ENCODE measurements at places on chromosomes 13 and 19. TPM values are rescaled to one million over a fixed set of nuclear protein-coding genes. Genes with fewer than 3 reads are reported as not detected.

KIR2DL3 gene
- total RNA-seq: not detected

CALR3 gene
- not detected for total RNA-seq

SHD gene
- not detected for total RNA-seq

RFXAP gene
- total RNA-seq: 29.2 TPM

ZNF570 gene
- 5.4 TPM for total RNA-seq

GRCh38 chr19:17497149-17497798 is 14.2 kb upstream of the PGLS start:
- no peak overlapping the region for H3K4me3 ChIP-seq
- peaks cover 6% of the 10 kb centered on the region for H3K36me3 ChIP-seq
- no peaks in the 10 kb centered on the region for H3K27me3 ChIP-seq
- DNase-seq: no peak
- no peak overlapping the region for H3K27ac ChIP-seq
- peaks cover 14% of the 10 kb centered on the region for H3K4me1 ChIP-seq

DNA sequence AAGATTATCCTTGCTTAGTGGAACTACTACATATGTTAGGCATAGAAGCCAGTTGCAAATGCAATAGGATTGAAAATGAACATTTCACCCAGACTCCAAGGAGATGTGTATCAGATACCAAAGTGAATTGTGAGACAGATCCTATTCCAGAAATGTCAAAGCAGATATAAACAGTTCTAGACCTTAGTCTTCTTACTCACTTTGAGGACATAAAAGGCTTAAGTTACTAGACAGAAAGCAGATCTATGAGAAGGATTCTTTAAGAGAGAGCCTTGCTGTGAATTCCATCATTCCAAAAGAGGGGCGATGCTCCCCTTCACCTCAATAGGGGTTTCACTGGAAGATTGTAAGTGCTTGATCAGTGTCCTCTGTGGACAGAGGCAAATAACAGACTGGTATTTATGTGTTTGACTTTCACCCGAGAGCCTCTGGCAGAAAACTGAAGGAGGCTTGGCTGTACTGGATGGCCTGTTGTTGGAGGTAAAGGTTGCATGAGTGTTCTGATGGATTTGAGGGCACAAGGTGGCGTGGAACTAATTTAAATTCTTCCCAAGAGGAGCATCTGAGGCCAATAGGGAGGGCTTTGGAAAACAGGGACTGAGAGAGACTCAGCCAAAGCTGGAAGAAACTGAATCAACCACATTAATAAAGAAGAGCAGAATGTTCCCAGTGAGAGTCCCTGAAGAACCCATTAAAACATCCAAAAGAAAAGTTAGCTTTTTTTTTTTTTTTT is 194.8 kb downstream of the DCLK1 start:
- no peaks in the 10 kb centered on the region for H3K4me1 ChIP-seq
- DNase-seq: no peak
- no peak overlapping the region for H3K4me3 ChIP-seq
- H3K36me3 ChIP-seq: no peaks in the 10 kb centered on the region
- no peaks in the 10 kb centered on the region for H3K27me3 ChIP-seq

DNA sequence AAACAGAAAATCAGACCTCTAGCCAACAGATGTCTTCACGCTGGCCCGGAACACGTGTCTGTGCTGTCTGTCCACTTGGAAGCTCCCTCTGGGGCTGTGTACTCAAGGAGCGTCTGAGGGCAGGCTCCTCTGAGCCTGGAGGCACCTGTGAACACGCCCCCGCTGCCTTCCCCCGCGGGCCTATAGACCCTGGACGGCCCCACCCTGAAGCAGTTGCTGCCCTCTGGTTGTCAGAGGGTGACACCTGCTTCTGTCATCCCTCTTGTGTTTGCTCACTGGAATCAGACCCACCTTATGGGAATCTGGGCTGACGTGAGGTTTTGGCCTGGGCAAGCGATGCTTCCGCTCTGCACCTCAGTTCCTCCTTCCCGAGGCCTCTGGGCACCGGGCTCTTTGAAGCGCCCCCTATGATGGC is 19.2 kb downstream of the EPN1 start:
- H3K4me3 ChIP-seq: no peak overlapping the region
- H3K4me1 ChIP-seq: no peaks in the 10 kb centered on the region
- H3K27me3 ChIP-seq: no peaks in the 10 kb centered on the region
- DNase-seq: no peak
- peaks cover 52% of the 10 kb centered on the region for H3K36me3 ChIP-seq
- H3K27ac ChIP-seq: no peak overlapping the region

DNA sequence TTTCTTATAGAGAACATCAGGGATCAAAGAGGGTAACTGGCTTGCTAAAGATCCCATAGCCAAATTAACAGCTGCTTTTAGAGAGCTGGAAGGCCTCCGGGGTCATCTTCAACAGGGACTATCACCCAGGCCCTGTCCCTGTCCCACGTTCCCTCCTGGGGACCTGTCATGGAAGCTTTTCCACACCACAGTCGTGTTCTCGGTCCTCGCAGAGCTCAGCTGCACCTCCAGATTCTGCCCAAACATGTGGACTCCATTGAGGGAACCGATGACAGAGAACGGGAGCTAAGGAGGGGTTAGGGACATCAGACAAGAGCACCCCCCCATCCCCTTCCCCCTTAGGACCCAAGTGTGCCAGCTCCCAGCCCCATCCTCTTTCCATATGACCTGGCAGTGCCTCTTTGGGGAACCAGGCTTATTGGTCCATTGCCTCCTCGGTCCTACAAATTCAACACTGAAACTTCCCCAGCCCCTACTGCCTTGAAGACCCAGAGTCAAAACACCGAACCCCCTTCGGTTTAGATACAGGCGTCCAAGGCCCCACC is 568 bp downstream of the FUZ start:
- peak overlapping the region; percentile 63 for H3K4me3 ChIP-seq
- DNase-seq: no peak
- peaks cover 26% of the 10 kb centered on the region for H3K4me1 ChIP-seq
- H3K27ac ChIP-seq: peak overlapping the region; percentile 89

DNA sequence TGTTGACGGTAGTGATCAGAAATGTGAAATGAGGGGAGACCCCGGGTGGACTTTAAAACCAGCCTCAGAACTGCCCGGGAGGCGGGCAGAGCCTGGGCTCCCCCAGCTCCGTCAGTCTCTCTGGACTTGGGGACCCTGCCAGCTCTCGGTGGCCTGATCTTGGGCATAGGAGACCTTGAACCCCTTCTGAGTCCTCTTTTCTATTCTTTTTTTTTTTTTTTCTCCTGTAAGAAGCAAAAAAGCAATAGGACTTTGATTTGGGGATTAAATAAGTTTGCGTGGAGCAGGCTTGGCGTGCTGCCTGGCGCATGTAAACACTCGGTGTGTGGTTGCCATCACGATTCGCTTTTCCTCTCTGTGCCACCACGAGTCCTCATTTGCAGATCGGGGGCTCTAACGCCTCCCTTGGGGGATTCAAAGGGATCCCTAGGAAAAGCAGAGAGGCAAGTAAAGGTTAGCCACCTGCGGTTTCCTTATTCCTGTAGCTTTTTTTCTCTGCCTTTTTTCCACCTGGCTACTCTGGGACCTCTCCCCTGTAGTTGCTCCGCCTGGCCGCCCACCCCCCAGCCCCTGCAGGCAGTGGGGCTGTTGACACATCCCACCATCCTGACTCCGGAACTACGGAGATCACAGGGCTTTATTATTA is 1.3 kb downstream of the SAFB start:
- DNase-seq: peak; percentile 44
- H3K4me1 ChIP-seq: peaks cover 36% of the 10 kb centered on the region
- H3K4me3 ChIP-seq: peak overlapping the region; percentile 100

- H3K27ac ChIP-seq: no peak overlapping the region
- H3K4me1 ChIP-seq: no peaks in the 10 kb centered on the region
- H3K4me3 ChIP-seq: no peak overlapping the region
These were observed 194.6 kb downstream of the POSTN start for GRCh38 chr13:37403776-37404527.

GRCh38 chr13:83765796-83766195 is 116.5 kb downstream of the SLITRK1 start:
- no peak for DNase-seq
- no peak overlapping the region for H3K4me3 ChIP-seq
- H3K4me1 ChIP-seq: no peaks in the 10 kb centered on the region
- H3K27ac ChIP-seq: no peak overlapping the region
- no peaks in the 10 kb centered on the region for H3K27me3 ChIP-seq

DNA sequence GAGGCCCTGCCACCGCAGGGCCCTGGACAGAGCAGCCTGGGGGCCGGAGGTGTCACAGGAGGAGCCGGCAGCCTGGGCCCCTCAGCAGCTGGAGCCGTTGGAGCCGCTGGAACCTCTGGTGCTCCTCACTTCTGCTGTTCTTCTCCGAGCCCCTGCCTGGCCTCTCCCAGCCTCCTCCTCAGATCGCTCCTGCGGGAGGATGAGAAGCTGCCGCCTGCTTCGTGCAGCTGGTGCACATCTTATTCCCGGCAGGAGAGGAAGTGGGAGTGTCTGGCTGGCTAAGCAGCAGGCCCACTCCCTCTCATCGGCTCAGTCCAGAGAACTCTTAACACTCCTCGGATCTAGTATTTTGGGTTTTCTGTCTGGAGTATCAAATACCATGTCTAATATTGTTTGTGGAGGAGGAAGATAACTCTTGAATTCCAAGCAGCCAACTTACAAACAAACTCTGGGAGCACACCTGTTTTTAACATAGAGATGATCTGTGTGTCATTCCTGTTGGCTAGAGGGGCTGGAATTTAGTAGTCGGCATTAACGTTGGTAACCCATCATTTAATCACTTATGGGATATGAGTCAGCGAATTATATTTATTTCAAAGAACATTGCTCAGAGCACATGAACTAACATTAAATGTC is 37.1 kb upstream of the RNF113B start:
- no peaks in the 10 kb centered on the region for H3K27me3 ChIP-seq
- H3K4me3 ChIP-seq: no peak overlapping the region
- peaks cover 69% of the 10 kb centered on the region for H3K4me1 ChIP-seq
- H3K27ac ChIP-seq: peak overlapping the region; percentile 62

GRCh38 chr19:14525729-14526128 is 3.7 kb upstream of the TECR start:
- no peaks in the 10 kb centered on the region for H3K27me3 ChIP-seq
- no peak for DNase-seq
- H3K36me3 ChIP-seq: no peaks in the 10 kb centered on the region
- no peak overlapping the region for H3K4me3 ChIP-seq
- H3K4me1 ChIP-seq: peaks cover 9% of the 10 kb centered on the region

DNA sequence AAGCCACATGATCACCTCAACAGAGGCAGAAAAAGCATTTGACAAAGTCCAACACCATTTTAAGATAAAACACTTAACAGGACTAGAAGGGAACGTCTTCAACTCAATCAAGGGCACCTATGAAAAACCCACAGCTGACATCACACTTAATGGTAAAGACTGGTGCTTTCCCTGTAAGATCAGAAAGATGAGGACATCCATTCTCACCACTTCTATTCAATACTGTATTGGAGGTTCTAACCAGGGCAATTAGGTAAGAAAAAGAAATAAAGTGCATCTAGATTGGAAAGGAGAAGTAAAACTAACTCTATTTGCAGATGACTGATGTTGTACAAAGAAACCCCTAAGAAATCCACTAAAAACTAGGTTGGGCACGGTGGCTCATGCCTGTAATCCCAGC is 11.2 kb upstream of the AKAP8 start:
- peaks cover 49% of the 10 kb centered on the region for H3K36me3 ChIP-seq
- DNase-seq: no peak
- H3K4me1 ChIP-seq: peaks cover 5% of the 10 kb centered on the region
- no peak overlapping the region for H3K4me3 ChIP-seq
- H3K27me3 ChIP-seq: no peaks in the 10 kb centered on the region

- no peak overlapping the region for H3K4me3 ChIP-seq
- H3K36me3 ChIP-seq: no peaks in the 10 kb centered on the region
- H3K27me3 ChIP-seq: no peaks in the 10 kb centered on the region
- DNase-seq: peak; percentile 87
These were observed 10.5 kb upstream of the B3GNT3 start for GRCh38 chr19:17784201-17785008.

DNA sequence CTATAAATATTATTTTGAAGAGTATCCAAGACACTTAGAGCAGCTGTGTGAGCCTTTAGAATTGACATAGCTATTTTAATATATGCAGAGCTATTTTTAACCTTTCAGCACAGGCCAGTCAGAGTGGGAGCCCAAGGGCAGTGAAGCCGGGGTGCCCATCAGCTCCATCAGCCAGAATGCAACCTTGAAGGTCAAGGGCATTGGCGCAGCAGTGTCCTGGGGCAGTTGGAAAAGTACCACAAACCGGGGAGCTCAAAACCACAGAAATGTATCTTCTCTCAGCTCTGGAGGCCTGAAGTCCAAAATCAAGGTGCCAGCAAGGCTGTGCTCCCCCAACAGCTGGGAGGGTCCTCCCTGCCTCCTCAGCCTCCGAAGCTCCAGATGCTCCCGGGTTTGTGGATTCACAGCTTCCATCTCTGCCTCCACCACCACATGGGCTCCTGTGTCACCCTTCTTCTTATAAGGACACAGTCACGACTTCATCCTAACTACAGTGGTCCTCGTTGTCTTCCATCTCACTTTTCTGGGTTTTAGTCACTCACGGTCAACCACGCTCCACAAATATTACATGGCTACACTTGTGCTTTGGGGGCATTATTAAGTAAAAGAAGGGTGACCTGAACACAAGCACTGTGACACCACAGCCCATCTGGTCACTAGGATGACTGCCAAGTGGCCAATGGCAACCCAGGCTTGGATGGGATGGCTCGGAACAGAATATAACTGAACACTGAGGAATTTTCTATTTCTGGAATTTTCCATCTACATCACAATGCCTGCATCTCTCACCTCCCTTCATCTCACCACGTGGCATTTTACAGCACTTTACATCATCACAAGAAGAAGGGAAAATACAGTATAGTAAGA is 15.9 kb upstream of the GAS6 start:
- no peaks in the 10 kb centered on the region for H3K36me3 ChIP-seq
- no peak for DNase-seq
- H3K4me1 ChIP-seq: peaks cover 6% of the 10 kb centered on the region
- H3K27ac ChIP-seq: no peak overlapping the region
- no peak overlapping the region for H3K4me3 ChIP-seq

GRCh38 chr19:35303357-35303915 is 11.5 kb downstream of the MAG start:
- H3K36me3 ChIP-seq: no peaks in the 10 kb centered on the region
- H3K27me3 ChIP-seq: no peaks in the 10 kb centered on the region
- DNase-seq: no peak
- H3K4me3 ChIP-seq: no peak overlapping the region
- H3K4me1 ChIP-seq: no peaks in the 10 kb centered on the region

DNA sequence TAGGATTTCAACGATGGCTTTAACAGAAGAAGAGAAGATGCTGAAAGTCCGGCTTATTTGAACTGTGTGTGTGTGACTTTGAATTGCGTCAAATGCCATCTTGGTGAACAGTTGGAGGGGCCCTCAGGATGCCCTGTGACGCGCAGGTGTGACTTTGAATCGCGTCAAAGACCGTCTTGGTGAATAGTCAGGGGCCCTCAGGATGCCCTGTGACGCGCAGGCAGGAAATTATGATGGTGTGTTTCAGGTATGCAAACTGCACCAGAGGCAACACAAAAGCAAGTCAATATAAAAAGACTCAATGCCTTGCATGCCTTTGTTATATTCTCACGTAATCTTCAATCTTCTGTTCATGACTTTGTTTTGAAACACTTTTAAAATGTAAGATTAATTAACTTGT is 29.2 kb downstream of the ATP11A start:
- H3K4me1 ChIP-seq: no peaks in the 10 kb centered on the region
- DNase-seq: no peak
- H3K27ac ChIP-seq: no peak overlapping the region
- H3K27me3 ChIP-seq: no peaks in the 10 kb centered on the region
- no peaks in the 10 kb centered on the region for H3K36me3 ChIP-seq
- H3K4me3 ChIP-seq: no peak overlapping the region

- H3K27ac ChIP-seq: no peak overlapping the region
- DNase-seq: no peak
- H3K36me3 ChIP-seq: no peaks in the 10 kb centered on the region
- H3K27me3 ChIP-seq: peaks cover 6% of the 10 kb centered on the region
These were observed 15.3 kb upstream of the CDC16 start for GRCh38 chr13:114219392-114219791.

- no peak overlapping the region for H3K27ac ChIP-seq
- no peaks in the 10 kb centered on the region for H3K27me3 ChIP-seq
- H3K4me1 ChIP-seq: no peaks in the 10 kb centered on the region
- no peaks in the 10 kb centered on the region for H3K36me3 ChIP-seq
- no peak for DNase-seq
These were observed 56.9 kb upstream of the EDNRB start for GRCh38 chr13:77975358-77976042.
